ENCODE measurements at places on chromosomes 7 and 10. TPM values are rescaled to one million over a fixed set of nuclear protein-coding genes. Genes with fewer than 3 reads are reported as not detected.

Gene ELFN1
- 0.35 TPM for total RNA-seq

Gene CAV1
- total RNA-seq = 466 TPM

Gene ARHGEF35
- total RNA-seq = 0.26 TPM

Gene PNLIPRP3
- total RNA-seq = not detected

Gene GPR22
- total RNA-seq = not detected

Gene NRCAM
- total RNA-seq = 98.3 TPM

Gene DMBT1
- 0.05 TPM for total RNA-seq

Gene WNT8B
- total RNA-seq = not detected

Gene POLR3A
- total RNA-seq = 12.8 TPM

Gene SPDYE5
- total RNA-seq = not detected

Gene BHLHA15
- total RNA-seq = 0.45 TPM

Gene ANKRD30A
- total RNA-seq = 0.88 TPM

Gene KCNMA1
- 67.4 TPM for total RNA-seq

Gene APBB1IP
- 10.0 TPM for total RNA-seq

Gene SLC26A3
- total RNA-seq = not detected

Gene MINDY3
- total RNA-seq = 14.5 TPM

Gene SLC25A40
- 9.1 TPM for total RNA-seq

Gene CYP2C18
- total RNA-seq = 0.16 TPM

Gene CCDC172
- total RNA-seq = not detected

Gene RAPGEF5
- 0.12 TPM for total RNA-seq

Gene ANKRD26
- total RNA-seq = 0.98 TPM

Gene GIMAP5
- total RNA-seq = not detected

Gene SPDYE1
- not detected for total RNA-seq

Gene ZNF239
- 2.1 TPM for total RNA-seq

Gene IKZF1
- not detected for total RNA-seq

Gene GBX1
- 0.17 TPM for total RNA-seq

Gene ACSM6
- total RNA-seq = not detected

Gene ANKRD1
- total RNA-seq = 7.8 TPM

Gene LEP
- total RNA-seq = not detected

Gene HTR7
- total RNA-seq = 0.07 TPM

Gene TYW1B
- total RNA-seq = 3.2 TPM

Gene MOGAT3
- total RNA-seq = not detected

Gene LMOD2
- not detected for total RNA-seq

Gene FAM237B
- not detected for total RNA-seq

Gene SEMA3C
- total RNA-seq = 58.4 TPM

Gene DLX5
- not detected for total RNA-seq

Gene HKDC1
- total RNA-seq = 21.3 TPM

Gene MMD2
- total RNA-seq = not detected

Gene GRM3
- total RNA-seq = not detected

Gene WDR86
- total RNA-seq = 0.19 TPM

Gene VIPR2
- not detected for total RNA-seq

Gene ACBD7
- total RNA-seq = 1.0 TPM

Gene RNF32
- total RNA-seq = 0.87 TPM

Gene CCDC6
- total RNA-seq = 26.0 TPM

Gene TAC1
- not detected for total RNA-seq

Gene CRHR2
- total RNA-seq = not detected

Gene PHKG1
- 0.21 TPM for total RNA-seq

Gene CALML3
- total RNA-seq = not detected

Gene C10orf143
- 1.2 TPM for total RNA-seq

Gene HHEX
- total RNA-seq = 12.5 TPM

Gene STYXL1
- 39.5 TPM for total RNA-seq

Data from A549 treated with RU486 at 1 μM for 4 hours (cell line).